ENCODE measurements at places on chromosomes 4 and X.

DNA sequence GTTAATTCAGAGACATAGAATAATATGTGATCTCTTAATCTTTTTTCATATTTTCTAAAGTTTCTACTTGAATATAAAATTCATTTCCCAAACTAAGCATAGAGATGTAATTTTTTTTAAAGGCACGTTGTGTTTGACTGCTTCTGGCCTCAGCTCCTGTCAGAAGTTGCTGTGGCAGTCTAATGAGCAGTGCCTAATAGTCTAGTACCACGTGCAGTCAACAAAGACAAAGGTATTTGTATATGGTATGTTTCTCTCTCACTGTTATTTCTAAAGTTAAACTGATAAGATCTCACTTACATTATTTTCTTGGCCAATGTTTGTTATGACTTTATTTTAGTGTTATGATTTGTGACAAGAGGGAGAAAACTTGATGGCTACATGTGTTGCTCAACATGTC, 48.6 kb upstream of the MCUB start:
- no peak for DNase-seq

DNA sequence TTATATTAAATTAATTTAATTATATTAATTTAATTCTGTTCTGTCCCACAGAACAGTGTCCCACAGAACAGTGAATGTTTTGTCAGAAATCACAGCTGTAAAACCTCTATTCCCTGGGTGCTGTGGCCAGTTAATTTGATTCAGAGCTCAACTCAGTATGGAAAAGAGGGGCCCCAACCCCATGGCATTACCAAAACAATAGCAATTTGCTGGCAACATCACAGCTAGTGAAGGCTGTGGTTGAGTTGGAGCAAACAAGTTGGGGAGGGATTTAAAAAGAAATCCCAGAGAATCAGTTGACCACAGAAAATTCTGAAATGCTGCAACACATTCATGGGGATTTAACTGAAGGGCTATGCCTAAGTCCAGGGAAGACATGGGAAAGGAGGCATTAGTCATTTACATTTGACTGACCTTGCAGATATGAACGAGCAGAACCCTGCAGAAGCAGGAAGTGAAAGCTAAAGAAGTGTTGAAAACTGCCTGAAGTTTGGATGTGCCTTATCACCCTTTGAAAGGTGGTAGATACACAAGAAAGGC, 30.1 kb downstream of the PDHA2 start:
- no peak for DNase-seq

DNA sequence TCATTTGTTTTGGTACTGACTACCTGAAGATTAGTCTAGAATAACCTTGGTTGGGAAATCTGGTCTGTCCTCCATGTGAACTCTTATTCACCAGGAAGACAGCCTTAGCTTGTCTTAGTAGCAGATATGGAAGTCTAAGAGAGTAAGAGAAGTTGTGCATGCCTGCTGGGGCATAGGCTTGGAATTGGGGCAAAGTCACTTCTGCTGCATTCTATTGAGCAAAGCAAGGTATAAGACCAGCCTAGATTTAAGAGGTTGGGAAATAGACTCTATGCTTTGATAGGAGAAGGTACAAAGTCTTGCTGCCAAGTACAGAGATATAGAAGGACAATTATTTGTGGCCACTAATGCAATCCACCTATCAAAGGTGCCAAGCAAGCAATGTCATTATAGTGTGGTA, 464.0 kb upstream of the BOD1L1 start:
- no peak for DNase-seq

DNA sequence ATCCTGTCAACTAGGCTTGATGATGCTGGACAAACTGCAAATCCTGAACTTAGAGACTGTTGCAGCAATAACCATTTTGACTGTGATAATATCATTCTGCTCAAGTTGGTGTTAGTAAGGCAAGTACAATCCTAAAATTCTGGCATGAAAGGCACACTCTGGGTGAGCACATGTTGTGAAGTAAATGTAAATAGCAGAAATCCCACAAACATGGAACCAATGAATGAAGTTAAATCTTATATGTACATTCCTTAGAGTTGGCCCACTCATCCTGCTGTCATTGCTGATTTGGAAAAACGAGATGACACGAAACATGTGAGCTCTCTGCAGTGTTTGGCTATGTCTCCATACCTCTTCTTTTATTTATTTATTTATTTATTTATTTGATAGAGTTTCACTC, 21.0 kb downstream of the RBM47 start:
- DNase-seq: peak; percentile 88

- no peak for DNase-seq
These were observed 95.5 kb upstream of the WDR44 start for GRCh38 chrX:118250445-118250844.

GRCh38 chrX:31323658-31324057, 251.8 kb upstream of the FTHL17 start:
- no peak for DNase-seq

- DNase-seq: no peak
These were observed 86.9 kb upstream of the KIT start for GRCh38 chr4:54570822-54571221.

DNA sequence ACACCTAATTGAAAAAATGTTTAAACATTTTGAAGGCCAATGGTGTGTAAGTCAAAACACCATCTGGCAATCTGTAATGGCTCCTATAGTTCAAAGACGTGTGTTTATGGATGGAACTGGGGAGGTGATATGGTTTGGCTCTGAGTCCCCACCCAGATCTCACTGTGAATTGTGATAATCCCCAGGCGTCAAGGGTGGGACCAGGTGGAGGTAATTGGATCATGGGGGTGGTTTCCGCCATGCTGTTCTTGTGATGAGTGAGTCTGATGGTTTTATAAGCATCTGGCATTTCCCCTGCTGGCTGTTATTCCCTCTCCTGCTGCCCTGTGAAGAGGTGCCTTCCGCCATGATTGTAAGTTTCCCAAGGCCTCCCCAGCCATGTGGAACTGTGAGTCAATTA, 52.2 kb downstream of the ADRA2C start:
- no peak for DNase-seq

DNA sequence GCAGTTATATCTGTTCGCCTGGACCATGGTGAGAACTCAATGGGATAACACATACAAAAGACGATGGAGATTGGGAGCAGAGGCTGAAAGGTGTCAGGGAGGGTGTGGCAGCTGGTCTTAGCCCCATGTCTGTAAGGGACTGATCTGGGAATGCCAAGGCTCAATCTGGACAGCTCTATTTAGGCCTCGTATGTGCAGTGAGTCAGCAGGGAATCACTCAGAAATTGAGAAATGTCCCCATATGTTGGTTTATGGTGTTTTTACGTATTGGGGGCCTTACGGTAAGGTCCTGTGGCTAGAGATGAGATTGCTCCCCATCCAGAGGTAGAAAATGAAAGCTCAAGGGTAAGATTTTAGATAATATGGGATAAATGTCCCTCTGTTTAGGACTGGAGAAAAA, 71.4 kb upstream of the TTC29 start:
- DNase-seq: peak; percentile 13

DNA sequence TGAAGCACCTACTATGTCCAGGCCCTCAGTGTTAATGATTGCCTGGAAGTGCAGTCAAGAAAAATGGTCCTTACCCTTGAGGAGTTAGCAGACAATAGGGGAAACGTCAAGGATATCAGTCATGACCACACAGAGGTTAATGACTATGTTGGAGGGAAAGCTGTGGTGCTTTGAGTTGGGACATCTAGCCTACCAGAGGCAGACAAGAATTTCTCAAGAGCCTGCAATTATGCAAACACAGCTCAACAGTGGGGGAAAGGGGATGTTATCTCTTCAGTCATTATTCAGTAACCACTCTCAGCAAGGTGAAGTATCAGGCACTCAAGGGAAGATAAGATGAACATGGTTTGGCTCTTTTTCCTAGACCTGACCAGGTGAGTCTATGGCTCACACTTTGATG, 7.0 kb upstream of the FGFBP1 start:
- DNase-seq: no peak

DNA sequence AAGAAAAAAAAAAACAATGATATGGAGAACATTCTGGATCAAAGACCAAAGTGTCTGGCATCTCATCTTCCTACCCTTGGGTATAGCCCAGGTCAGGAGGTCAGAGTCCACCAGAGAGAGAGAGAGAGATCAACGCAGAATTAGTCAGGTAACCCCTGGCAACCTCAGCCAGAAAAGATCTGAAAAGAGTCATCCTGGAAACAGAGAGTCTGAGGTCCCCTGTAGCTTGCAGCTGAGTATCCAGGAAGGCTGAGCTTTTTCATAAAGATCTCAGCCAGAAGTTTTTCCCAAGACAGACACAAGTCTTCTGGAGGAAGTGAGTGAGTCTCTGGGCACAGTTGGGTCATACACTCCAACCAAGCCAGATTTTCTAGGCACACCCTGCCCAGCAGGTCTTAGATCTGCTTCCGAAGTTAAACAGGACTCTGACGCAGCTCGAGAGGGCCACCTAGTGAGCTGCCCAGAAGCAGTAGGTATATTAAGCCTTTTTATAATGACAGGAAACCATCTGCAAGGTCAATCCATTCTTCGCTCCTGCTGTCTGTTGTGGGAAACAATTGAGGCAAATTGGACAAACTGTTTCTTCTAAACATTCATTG, 35.7 kb downstream of the ACE2 start:
- DNase-seq: peak; percentile 29

DNA sequence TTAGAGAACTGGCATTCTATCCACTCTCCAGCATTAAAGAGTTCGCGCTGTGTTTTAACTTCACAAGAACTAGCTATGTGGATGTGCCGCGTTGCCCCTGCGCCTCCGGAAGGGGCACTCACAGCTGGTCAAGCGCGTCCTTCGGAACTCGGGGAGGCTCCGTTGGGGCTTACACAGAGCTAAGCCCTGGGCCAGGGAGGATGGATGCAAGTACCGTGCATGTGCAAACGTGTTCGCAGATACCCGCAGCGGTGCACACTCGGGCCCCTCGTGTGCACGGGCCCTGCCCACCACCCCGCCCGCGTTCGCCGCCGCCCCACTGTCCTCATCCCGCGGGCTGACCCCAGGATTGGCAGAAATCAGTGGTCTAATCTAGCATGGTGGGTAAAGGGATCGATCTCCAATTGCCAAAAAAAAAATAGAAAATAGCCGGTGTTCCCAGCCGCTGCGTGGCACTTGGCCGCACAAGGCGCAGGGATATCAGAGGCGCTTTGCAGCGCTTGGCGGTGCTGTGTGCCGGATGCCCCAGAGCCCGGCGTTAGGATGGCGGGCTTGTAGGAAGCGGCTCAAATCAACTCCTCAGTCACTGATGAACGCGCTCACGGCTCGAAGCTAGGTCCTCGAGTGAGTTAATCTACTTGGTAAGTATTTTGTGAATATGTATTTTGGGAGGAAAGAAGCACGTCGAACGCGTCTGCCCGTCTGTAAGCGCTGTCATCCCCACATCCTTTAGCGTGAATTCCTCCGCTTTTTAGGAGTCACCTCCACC, 989 bp upstream of the PCDH10 start:
- DNase-seq: peak; percentile 69

- peak; percentile 60 for DNase-seq
These were observed 512.3 kb downstream of the FAT4 start for GRCh38 chr4:125826801-125827695.

DNA sequence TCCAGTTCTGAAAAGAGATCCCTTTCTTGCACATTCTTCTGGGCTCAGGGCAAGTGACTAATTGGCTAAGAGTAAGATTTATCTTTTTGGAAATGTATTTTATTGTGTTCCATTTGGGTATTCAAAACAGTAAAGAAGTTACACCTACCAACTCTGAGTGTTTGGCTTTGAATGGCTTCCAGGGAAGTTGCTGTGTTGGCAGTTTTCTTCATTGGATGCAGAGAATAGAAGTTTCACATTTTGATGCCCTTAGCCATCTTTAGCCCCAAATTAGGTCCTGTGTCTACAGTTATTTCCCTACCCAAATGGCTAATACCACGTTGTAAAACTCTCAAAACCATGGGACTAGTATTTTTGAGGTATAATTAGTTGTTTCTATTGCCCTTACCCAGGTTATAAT, 29.7 kb upstream of the MORC4 start:
- DNase-seq: no peak

GRCh38 chrX:47194194-47194787, 662 bp downstream of the UBA1 start:
- DNase-seq: no peak

GRCh38 chrX:97065066-97065465, 181.4 kb downstream of the RPA4 start:
- no peak for DNase-seq

- DNase-seq: no peak
These were observed 105.4 kb upstream of the FAM9C start for GRCh38 chrX:13149702-13150350.

- peak; percentile 38 for DNase-seq
These were observed 22.0 kb upstream of the SUPT20HL2 start for GRCh38 chrX:24335871-24336270.

- DNase-seq: no peak
These were observed 443.2 kb upstream of the FRG1 start for GRCh38 chr4:189497516-189497915.

- DNase-seq: no peak
These were observed 854.3 kb downstream of the C4orf33 start for GRCh38 chr4:129950217-129950616.

DNA sequence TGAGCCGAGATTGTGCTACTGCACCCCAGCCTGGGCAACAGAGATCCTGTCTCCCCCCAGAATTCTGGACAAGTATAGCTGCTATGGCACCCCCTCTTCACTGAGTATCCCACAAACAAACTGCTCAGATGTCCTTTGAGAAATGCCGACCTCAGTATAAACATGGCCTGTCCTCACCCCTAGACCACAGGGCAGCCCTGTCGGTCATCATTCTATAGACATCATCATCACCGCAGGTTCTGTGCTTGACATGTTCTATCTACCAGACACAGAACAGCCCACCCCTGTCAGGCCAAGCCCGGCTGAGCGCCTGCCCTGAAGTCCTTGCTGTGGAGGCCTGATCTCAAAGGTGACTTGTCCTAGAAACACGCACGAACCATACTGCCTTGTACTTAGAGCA, 232.9 kb downstream of the DHRSX start:
- no peak for DNase-seq

- DNase-seq: no peak
These were observed 348.7 kb upstream of the GALNTL6 start for GRCh38 chr4:171464499-171464898.

GRCh38 chr4:23874536-23874901, 15.3 kb downstream of the PPARGC1A start:
- no peak for DNase-seq
